ENCODE measurements at places on chromosomes 7 and 10. TPM values are rescaled to one million over a fixed set of nuclear protein-coding genes. Genes with fewer than 3 reads are reported as not detected.

AGR2 gene
- not detected for total RNA-seq

PRSS2 gene
- total RNA-seq: not detected

NPSR1 gene
- total RNA-seq: not detected

CFTR gene
- not detected for total RNA-seq

C10orf105 gene
- not detected for total RNA-seq

ZNF804B gene
- total RNA-seq: not detected

PDCD11 gene
- 25.5 TPM for total RNA-seq

RELN gene
- total RNA-seq: 4.7 TPM

ZNF488 gene
- total RNA-seq: not detected

AOAH gene
- total RNA-seq: not detected

PRTFDC1 gene
- total RNA-seq: 71.3 TPM

ZNF438 gene
- total RNA-seq: 5.3 TPM

SPDYE6 gene
- total RNA-seq: 0.15 TPM

DUSP5 gene
- 23.0 TPM for total RNA-seq

THSD7A gene
- total RNA-seq: 1.6 TPM

MTPN gene
- 134 TPM for total RNA-seq

NHLRC2 gene
- total RNA-seq: 8.4 TPM

TFEC gene
- total RNA-seq: 0.17 TPM

HPSE2 gene
- total RNA-seq: not detected

CREB5 gene
- 48.1 TPM for total RNA-seq

SLC16A12 gene
- under 0.01 TPM for total RNA-seq

SLC13A1 gene
- not detected for total RNA-seq

AKR1C2 gene
- 62.1 TPM for total RNA-seq

AKR1D1 gene
- total RNA-seq: not detected

CYP3A7 gene
- total RNA-seq: 0.33 TPM

AIFM2 gene
- 9.8 TPM for total RNA-seq

COL26A1 gene
- not detected for total RNA-seq

PRR15 gene
- total RNA-seq: not detected

ZNF138 gene
- total RNA-seq: 2.2 TPM

CPEB3 gene
- 0.66 TPM for total RNA-seq

SPDYE11 gene
- total RNA-seq: under 0.01 TPM

IL2RA gene
- not detected for total RNA-seq

NOM1 gene
- total RNA-seq: 11.6 TPM

ABCC2 gene
- 0.33 TPM for total RNA-seq

UFSP1 gene
- 3.9 TPM for total RNA-seq

LRRN3 gene
- 3.2 TPM for total RNA-seq

OR6B1 gene
- not detected for total RNA-seq

OPALIN gene
- not detected for total RNA-seq

GRID1 gene
- not detected for total RNA-seq

GRID2IP gene
- total RNA-seq: not detected

DKK1 gene
- total RNA-seq: 71.0 TPM

AKR1B15 gene
- not detected for total RNA-seq

BET1 gene
- 29.4 TPM for total RNA-seq

SLC26A5 gene
- total RNA-seq: not detected

RTKN2 gene
- total RNA-seq: 1.3 TPM

NKX2-3 gene
- not detected for total RNA-seq

MSMB gene
- total RNA-seq: not detected

HOXA1 gene
- total RNA-seq: 1.2 TPM

ACBD7 gene
- total RNA-seq: 0.99 TPM

FGL2 gene
- total RNA-seq: 29.9 TPM

PNLIPRP1 gene
- total RNA-seq: not detected

NEUROD6 gene
- total RNA-seq: not detected

LRIT1 gene
- total RNA-seq: not detected

SPDYE16 gene
- total RNA-seq: 0.33 TPM

PRKCQ gene
- not detected for total RNA-seq

LRRC4 gene
- 0.33 TPM for total RNA-seq

LBX1 gene
- not detected for total RNA-seq

CPVL gene
- total RNA-seq: 0.66 TPM
